ENCODE measurements at places on chromosomes 7 and 10. TPM values are rescaled to one million over a fixed set of nuclear protein-coding genes. Genes with fewer than 3 reads are reported as not detected.

- no peak for DNase-seq
- no peaks in the 10 kb centered on the region for H3K27me3 ChIP-seq
- H3K4me1 ChIP-seq: peaks cover 4% of the 10 kb centered on the region
These were observed 89.1 kb downstream of the KIAA1549 start for GRCh38 chr7:138892006-138892630.

GRCh38 chr7:26007510-26007909 is 144.5 kb upstream of the NFE2L3 start:
- H3K27me3 ChIP-seq: peaks cover 10% of the 10 kb centered on the region
- H3K36me3 ChIP-seq: no peaks in the 10 kb centered on the region
- no peak for DNase-seq
- no peaks in the 10 kb centered on the region for H3K4me1 ChIP-seq
- H3K27ac ChIP-seq: no peak overlapping the region

DNA sequence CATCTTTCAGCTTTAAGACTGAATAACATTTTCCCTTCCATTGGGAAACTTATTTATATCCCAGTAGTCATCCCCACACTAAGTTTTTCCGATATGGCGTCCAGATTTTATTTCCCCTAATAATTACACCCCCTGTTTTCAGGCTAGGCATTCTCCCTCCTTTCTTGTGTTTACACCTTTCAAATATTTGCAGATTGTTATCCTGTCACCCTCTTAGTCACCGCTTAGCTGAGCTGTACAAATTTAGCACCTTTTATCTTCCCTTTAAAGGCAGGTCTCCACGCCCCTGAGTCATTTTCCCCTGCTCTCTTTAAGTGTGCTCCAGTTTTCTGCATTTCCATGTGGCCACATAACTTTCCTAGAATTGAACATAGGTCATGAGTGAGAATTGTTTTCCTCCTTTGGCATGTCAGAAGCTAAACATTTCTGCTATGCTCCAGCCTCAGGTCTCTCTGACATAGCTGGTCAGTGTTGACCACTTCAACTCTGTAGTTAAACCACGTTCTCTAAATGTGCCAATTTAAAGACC is 47.4 kb downstream of the LRRC4 start:
- peak; percentile 14 for DNase-seq
- H3K27me3 ChIP-seq: no peaks in the 10 kb centered on the region
- H3K36me3 ChIP-seq: peaks cover 19% of the 10 kb centered on the region
- no peak overlapping the region for H3K27ac ChIP-seq
- peaks cover 33% of the 10 kb centered on the region for H3K4me1 ChIP-seq

GRCh38 chr10:44968091-44968490 is 8.5 kb downstream of the RASSF4 start:
- H3K27ac ChIP-seq: no peak overlapping the region
- H3K4me3 ChIP-seq: no peak overlapping the region
- DNase-seq: peak; percentile 32
- no peaks in the 10 kb centered on the region for H3K27me3 ChIP-seq

GRCh38 chr7:31006857-31007256 is 43.1 kb downstream of the GHRHR start:
- H3K4me1 ChIP-seq: no peaks in the 10 kb centered on the region
- H3K4me3 ChIP-seq: no peak overlapping the region
- peaks cover 6% of the 10 kb centered on the region for H3K27me3 ChIP-seq
- no peak for DNase-seq

GRCh38 chr7:102404005-102404861 is 8.1 kb downstream of the PRKRIP1 start:
- H3K36me3 ChIP-seq: peaks cover 32% of the 10 kb centered on the region
- H3K27ac ChIP-seq: no peak overlapping the region
- H3K27me3 ChIP-seq: no peaks in the 10 kb centered on the region
- H3K4me3 ChIP-seq: no peak overlapping the region
- DNase-seq: peak; percentile 51

Gene ATP6V0A4
- total RNA-seq: not detected

Gene ZNF804B
- not detected for total RNA-seq

Gene CCDC172
- not detected for total RNA-seq

Gene ADIRF
- total RNA-seq: not detected

Gene MYL10
- not detected for total RNA-seq

Gene SLC26A3
- total RNA-seq: not detected
